GM12892 (cell line): ENCODE measurements at places on chromosomes 1 and 21.
A peak's percentile ranks its signal among the peaks of the same experiment; 100 is the strongest.

DNA sequence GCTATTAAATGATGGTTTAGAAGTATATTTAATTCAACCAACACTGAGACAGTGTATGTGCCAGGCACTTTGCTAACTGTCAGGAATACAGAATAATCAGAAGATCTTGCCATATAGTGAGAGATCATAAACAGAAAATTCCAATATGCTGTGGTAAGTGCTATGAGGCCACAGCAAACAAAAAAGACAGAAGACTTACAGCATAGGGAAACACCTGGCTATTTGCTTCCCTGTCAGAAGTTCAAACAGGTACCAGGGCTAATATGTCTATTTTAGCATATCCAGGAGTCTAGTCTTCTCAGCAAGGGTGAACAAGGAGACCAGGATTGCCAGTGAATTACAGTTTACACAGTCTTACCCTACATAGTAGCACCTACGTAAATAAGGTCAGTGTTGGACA is 30.4 kb downstream of the TRIT1 start:
- no peak for DNase-seq

DNA sequence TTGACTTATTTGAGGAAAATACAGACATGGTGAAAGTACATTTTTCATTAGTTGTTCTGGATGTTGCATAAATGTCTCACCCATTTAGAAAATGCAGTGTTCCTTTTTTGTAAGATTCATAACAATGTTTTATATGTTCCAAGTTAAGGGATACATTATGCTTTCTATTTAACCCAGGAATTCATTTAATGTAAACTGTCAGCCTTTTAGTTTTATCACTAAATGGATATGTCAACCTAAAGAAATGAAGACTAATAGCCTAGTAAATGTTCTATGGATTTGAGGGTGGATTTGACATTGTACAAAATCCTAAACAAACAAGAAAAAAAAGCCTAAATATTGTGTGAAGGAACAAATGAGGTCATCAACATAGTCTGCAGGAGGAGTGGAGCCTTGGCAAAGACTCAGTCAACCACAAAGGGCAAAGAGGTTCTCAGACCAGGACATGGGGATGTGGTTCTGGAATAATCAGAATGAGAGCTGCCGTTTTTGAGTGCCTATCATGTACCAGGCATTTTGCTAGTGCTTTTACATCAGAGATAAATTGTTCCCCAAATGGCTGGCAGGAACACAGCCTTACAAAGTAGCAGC is 8.8 kb upstream of the INSL5 start:
- DNase-seq = no peak

- no peak for DNase-seq
These were observed 11.0 kb downstream of the EGLN1 start for GRCh38 chr1:231411036-231411531.

- no peak for DNase-seq
These were observed 918 bp upstream of the RASAL2 start for GRCh38 chr1:178092878-178093493.

- no peak for DNase-seq
These were observed 48.9 kb upstream of the SLC2A1 start for GRCh38 chr1:43007377-43008114.

DNA sequence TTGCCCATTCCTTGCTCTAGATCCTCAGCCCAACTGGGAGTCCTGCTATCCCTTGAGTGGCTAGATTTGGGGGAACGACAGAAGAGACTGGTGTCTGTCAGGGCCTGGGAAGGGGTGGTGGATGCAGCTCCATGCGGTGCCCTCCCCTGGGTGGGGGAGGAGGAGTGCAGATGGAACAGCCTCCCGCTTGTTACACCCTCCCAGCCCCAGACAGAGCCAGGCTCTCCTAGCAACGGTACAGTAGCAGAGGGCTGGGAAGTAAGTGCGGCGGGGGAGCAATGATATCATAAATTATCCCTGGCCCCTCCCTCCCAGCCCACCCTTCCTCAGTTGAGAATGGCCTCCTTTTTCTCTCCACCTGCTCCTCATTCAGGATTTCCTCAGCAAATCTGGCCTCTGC is 37.2 kb downstream of the RHBG start:
- no peak for DNase-seq

DNA sequence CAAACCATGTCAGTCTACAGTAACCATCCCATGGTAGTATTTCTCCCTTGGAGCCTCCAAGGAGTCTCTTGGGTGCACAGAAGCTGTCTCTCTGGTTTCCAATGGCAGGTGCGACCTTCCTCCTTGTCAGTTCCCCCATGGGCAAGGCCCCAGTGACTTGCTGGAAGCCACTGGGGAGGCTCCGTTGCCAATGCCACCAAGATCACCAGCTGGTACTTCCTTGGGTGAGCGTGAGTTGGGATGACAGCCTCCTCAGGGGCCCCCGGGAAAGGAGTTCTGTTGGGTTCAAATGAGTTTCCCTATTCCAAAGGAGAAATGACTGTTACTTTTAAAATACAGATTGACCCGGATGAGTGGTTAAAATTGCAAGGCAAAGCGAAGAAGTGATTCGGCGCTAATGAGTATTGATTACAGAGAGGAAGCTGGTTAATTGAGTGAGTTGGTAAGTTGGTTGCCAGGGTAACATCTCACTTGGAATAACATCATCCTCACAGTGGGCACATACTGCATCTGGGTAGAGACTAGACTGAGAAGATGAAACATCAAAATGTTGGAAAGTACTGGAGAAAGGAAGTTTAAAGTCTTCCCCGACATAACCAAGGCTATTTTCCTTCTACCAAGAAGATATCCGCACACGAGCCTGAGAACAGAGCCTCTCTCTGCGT is 53.0 kb upstream of the LAPTM5 start:
- no peak for DNase-seq

GRCh38 chr1:244645414-244645813 is 7.5 kb upstream of the DESI2 start:
- DNase-seq = no peak

- DNase-seq = no peak
These were observed 14.9 kb downstream of the MOV10 start for GRCh38 chr1:112689196-112689841.

DNA sequence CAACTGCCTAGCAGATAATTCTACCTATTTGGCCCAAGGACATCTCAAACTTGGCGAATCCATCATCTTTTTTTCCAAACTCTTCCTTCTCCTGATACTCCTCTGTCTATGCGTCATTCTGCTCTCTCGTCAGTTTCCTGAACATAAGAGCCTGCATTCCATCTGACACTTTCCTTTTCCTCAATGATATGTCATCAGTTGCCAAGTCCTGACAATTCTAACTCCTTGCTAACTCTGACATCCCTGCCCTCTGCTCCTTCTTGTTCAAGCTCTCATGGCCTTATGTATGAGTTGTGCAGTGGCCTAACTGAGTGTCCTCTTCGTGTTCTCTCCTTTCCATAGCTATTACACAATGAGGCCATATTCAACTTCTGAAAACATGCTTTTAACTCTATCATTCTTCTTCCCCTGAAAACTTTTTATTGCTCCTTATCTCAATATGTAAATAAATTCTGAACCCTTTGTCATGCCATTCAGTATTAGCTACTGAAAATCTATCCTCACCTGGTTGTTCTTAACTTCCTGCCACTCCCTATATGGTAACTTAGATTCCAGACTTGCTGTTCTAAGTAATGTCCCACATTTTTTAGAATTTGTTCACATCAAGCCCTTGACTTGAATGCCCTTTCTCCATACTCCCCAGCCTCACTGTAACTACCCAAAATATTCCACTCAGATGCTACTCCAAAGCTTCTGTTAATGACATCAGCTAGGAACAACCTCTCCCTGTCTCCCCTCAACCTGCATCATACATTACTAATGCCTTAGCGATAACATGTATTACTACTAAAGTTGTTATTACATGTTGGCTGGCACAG is 11.5 kb downstream of the PALMD start:
- no peak for DNase-seq

DNA sequence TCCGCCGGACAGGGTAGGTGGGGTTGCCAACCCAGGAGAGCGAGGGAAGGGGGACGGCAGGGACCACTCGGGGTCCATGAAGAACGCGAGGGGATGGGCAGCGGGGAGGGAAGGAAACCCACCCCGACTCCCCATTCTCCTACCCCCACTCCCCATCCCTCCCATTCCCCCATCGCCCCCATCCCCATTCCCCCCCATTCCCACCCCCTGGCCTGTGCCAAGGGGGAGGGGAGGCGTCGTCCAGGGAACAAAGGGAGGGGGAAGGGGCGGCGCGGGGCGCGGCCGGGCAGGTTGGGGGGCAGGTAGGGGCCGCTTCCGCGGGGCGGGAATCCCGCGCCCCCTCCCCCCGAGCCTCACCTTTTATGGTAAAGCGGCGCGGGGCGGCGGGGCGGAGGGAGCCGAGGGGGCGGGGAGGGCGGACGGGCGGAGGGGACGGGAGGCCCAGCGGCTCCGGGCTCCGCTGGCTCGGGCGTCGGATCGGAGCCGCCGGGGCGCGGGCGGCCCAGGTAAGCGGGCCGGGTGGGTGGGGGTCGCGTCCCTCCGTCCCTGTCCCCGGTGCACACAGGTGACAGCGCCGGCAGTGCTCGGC is at the start of gene FBLIM1:
TSS of gene FBLIM1 (plus strand) at position 453 of the 589 bp plus-strand sequence. CDS start 6,189 bp downstream, outside the sequence.
- no peak for DNase-seq

GRCh38 chr1:58500043-58500442 is 46.5 kb downstream of the OMA1 start:
- DNase-seq = no peak

- no peak for DNase-seq
These were observed 4.5 kb upstream of the IER5 start for GRCh38 chr1:181083842-181084605.

- DNase-seq = no peak
These were observed 229.5 kb upstream of the USP24 start for GRCh38 chr1:55444667-55445066.

GRCh38 chr1:36503159-36503558 is 20.4 kb upstream of the CSF3R start:
- no peak for DNase-seq

GRCh38 chr21:28751176-28751575 is 241.5 kb downstream of the LTN1 start:
- DNase-seq = no peak

- DNase-seq = no peak
These were observed 184.5 kb downstream of the KAZN start for GRCh38 chr1:14782741-14783591.

DNA sequence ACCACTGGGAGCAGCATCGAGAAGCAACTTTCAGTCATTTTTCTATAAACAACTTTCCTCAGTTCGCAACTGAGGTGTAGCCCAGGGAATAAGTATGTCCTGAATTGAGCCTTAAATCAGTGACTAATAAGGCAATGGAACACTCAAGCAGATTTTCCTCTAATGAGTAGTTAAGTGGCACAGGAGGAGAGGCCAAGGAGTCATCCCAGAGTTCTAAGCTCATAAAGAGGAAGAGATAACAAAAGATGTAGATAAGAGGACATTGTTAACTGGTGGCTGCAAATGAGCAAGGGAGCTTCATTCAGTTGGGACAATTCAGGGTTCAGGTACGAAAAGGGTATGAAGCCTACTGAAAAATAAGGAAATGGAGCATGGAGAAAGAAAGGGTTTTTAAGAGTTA is 64.5 kb downstream of the LRRC40 start:
- no peak for DNase-seq

DNA sequence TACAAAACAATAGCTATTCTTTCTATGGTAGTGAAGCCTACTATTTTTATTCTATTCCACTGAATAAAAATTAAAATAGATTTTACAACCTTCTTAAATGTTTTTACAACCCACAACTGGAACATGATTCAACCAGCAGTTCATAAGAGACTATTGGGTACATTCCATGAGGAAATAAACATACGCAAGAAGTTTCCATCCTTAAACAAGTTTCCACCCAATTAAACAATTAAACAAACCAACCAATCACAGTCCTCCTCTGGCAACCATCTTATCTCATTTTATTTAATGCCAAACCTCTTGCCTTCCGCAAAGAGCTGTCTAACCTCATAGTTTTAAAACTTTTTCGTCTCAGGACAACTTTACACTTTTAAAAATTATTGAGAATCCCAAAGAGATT is 239.0 kb downstream of the RGS7 start:
- no peak for DNase-seq

GRCh38 chr1:232630047-232630893 is at the start of gene SIPA1L2:
Gene SIPA1L2 (minus strand): TSS chr1:232630133. CDS start chr1:232515339, 114,794 bp downstream.
- peak; percentile 99 for DNase-seq

- DNase-seq = no peak
These were observed 173.8 kb downstream of the RASAL2 start for GRCh38 chr1:178267646-178268094.

GRCh38 chr1:110489406-110489805 is 29.6 kb downstream of the KCNA10 start:
- DNase-seq = no peak

- DNase-seq = no peak
These were observed 1297.6 kb downstream of the BRINP3 start for GRCh38 chr1:189180057-189180456.

DNA sequence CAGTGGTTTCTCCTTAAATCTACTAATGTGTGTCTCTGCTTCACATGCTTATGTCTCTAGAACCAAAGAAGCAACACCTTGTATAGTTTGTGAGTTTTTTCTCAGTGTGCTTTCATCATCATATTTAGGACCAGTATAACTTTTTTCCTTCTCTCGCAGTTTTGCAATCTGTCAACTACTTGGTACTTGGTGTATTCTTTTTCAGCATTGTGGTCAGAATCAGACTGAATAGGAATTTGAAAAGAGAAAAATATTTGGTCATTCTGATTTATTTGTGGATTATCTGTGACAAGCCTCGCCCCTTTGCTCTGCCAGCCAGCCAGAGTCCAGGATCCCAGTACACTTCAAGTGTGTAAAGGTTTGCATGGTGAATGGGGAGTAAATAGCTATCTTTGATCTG is 122.3 kb downstream of the C1orf21 start:
- DNase-seq = no peak

DNA sequence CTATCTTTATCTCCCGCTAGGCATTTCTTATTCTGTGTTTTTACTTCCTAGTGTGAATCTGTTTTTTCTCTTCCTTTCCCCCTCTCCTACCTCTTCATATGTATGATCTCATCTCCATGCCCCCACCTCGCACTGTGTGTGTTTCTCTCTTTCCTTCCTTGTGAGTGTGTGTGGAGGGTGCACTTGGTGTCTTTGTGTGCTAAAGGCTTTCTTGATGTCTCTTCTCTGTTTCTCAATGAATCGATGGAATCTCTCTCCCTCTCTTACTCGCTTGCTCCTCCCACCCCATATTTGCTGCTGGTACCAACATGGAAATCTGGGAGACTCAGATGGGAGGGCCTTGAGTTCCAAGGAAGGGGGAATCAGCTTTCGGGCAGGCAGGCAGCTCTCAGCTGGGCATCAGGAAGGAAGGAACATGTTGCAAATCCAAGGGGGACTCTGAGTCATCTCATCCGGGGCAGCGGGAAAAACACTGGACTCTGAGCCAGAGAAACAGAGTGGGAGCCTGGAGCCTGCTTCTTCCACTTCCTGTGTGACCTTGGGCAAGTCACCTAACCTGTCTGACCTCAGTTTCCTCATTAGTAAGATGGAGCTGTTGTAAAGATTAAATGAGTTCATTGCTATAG is 147.5 kb downstream of the PTPRU start:
- DNase-seq = no peak

- DNase-seq = no peak
These were observed 235.2 kb downstream of the RPS6KC1 start for GRCh38 chr1:213286235-213286634.

GRCh38 chr1:245773344-245773743 is 618.6 kb downstream of the KIF26B start:
- no peak for DNase-seq
